ENCODE measurements at places on chromosomes 11 and 22.

DNA sequence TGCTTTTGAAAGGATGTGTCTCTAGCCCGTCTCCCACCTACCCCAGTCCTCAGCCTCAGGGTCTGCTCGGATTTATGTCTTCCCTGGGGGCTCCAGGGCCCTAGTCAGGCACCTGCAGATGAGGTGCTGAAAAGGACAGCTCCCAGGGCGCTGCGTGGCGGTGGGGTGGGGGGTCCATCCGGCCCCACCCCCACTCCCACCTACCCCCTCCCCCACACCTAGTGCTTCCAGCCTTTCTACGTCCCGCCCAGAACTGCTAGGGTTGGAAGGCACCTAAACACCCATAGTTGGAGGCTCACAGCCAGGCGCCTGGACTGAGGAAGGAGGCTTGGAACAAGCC is 1.4 kb upstream of the ROBO3 start:
- no peak for DNase-seq

DNA sequence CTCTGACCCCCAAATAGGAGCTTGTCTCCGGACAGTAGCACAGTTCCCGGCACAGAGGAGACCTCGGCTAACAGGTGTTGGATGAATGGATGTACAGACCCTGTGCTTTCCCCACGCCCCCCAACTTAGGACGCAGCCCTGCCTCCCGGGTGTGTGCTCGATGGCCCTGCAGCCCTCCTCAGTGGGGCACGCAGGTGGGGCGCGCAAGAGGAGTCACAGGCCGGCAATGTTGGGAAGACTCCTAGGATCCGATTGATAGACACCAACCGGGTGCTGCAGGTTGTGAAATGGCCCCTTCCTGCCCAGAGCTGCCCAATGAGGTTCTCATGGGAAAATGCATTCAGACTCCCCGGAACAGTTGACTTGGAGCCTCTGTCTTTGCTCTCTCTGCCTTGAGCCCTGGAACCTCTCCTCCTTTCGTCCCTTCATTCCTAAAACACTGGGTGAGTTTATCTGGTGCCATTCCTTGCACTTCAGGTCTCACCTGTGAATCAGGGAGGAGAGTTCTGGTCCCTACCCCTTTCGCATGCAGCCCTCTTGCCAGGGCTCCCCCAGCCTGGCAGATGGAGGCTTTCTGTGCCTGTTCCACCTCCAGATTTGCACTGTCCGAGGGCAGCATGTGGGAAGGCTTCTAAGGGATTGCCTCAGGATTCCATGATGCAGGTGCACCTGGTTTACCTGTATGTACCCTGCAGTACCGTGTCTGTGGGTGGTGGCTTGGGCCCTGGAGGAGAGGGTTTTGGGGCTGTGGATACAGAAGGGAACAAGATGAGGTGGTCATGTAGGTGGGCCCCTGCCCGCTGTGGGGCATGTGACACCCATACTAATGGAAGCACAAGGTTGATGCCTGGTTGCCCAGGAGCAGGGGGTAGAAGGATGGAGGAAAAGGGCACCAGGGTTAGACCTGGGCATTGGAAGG is 1.2 kb downstream of the MICALL1 start:
- peak; percentile 63 for DNase-seq

DNA sequence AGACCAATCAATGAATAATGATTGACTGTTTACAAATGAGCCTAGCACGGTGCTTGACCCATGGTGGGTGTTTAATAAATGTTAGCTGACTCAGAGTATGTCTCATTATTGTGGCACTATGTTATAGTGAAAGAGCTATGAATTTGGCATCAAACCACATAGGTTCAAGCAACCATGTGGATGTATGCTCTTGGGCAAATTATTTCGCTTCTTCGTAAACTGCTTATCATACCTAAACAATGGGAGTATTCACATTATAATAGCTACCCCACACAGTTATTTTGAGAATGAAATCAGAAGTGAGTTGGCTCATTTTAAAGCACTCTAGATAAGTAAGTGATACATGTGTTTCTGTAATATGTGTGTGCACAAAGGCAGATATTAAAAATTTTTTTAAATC is 118.7 kb upstream of the HSD17B12 start:
- DNase-seq = no peak

DNA sequence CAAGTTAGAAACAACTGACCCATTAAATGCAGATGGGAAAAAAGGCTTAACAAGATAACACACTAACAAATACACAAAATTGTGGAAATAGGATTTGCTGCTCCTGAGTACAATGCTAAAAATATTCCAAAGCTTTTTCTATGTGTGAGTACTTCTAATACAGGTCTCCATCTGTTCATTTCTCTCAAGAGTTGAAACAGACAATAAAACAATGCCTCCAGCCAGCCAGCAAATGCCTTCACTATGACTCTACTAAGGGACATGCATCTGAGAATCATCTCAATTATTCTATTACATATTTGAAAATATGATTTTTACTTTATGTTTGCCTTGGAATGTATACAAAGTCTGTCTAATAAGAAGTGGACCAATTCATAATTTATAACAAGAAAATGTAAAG is 119.0 kb downstream of the CADM1 start:
- DNase-seq = no peak

DNA sequence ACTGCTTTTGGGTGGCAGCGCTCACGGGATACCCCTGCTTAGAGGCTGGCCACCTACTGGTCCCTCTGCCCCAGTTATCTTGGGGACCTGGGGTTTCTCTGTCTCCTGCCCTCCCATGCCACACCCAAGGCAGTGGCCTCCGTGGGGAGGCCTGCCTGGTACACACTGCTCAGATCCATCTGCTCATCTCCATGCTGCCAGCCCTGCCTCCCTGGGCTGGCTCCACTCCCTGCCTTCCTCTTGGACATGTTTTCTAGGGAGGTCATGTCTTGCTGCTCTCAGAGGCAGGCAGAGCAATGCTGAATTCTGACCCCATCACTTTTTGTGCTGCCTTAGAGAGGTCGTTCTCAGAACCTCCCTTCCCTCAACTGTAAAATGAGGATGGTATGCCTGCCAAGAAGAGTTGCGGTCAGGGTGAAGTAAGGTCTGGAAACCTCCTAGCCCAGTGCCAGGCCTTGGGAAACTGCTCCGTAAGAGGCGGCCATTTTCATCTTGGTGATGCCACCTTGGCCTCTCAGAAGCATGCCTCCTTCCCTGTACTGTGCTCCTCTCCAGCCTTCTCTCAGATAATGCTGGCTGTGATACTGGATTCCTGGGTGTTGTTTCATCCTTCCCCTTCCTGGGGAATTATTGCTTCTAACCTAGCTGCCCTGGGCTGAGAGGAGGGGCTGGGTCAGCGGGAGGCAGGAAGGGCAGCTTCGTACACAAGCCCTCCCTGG is 186.4 kb upstream of the ZBED5 start:
- no peak for DNase-seq

GRCh38 chr11:58024601-58025091 is 965 bp downstream of the OR9Q1 start:
- DNase-seq = no peak

DNA sequence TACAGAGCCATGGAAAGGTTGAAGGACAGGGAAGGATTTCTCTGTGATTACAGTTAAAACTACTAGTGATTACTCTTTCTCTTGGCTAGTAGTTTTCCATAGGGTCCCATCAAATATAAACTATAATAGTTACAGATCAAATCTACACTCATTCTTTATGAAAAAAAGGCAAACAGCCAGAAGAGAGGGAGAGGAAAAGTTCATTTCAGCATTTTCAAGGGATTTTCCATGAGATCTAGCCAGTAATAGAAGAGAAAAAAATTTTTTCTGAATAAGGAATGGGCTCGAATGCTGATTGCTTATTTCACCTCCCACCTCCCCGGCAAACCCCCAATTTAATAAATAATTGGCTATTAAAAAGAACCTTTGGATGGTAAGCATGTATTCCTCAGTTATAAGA is 74.8 kb upstream of the BLID start:
- no peak for DNase-seq
